ENCODE measurements at places on chromosomes 3 and 15.

DNA sequence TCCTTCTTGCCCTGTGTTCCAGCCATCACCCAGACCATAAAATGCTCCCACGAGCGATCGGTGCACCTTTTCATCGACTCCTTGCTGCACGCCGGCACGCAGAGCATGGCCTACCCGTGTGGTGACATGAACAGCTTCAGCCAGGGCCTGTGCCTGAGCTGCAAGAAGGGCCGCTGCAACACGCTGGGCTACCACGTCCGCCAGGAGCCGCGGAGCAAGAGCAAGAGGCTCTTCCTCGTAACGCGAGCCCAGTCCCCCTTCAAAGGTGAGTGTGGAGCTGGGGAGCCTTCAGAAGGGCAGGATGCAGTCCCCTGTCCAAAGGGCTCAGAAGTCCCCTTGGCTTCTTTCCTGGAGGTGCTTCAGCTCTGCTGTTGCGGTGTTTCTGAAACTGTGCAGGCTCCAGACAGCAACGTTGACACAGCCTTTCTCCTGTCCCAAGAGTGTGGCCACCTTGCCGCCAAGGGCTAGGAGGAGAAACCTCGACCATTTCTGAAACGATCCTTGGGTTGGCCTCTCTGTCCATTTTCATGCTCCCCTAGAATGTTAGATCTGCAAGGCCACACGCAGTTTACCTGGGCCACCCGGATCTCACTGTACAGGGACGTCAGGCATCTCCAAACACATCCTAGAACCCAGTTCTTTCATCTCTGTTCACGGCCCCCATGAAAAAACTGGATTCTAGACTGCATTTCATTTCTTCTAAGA is 116.7 kb downstream of the LIPC start:
- no peak for DNase-seq

- peak; percentile 10 for DNase-seq
Observed at GRCh38 chr3:108477511-108478147, 32.8 kb downstream of the MYH15 start.

GRCh38 chr3:67976663-67977062 is 322.3 kb upstream of the SUCLG2 start:
- DNase-seq, result no peak

DNA sequence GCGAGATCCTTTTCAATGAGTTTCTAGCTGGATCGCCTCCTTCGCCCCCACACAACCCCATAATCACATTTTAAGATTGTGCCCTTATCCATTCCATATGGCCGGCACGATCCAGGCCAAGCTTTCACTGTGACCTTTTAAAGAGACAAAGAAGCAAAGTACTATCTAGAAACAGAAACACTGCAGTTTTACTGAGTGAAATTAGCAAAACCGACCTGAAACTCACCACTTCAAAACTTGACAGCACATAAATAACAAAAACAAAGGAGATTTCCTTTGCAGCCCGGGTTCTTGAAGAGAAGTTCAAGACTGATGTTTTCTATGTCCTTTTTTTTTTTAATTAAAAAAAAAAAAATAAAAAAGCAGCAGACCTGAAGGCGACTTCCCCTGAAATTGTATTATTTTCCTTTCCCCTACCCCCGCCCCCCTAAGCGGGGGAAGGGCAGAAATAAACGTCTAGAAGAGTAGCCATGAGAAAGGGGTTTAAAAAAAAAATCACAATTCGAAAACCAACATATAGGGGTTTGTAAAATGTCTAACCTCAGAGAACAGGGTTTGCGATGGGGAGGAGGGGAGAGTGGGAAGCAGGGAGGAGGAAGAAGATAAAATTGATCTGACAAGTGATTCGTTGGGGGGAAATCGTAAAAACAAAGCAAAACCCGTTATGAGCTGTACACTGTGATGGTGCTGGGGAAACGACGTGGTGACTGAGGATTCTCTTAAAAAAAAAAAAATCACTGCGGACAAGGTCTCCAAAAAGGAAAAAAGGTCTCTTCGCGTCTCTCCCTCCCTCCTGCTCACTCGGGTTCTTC is 1.5 kb downstream of the SATB1 start:
- no peak for DNase-seq

- DNase-seq, result no peak
Observed at GRCh38 chr3:69388241-69388640, 2.4 kb upstream of the FRMD4B start.

DNA sequence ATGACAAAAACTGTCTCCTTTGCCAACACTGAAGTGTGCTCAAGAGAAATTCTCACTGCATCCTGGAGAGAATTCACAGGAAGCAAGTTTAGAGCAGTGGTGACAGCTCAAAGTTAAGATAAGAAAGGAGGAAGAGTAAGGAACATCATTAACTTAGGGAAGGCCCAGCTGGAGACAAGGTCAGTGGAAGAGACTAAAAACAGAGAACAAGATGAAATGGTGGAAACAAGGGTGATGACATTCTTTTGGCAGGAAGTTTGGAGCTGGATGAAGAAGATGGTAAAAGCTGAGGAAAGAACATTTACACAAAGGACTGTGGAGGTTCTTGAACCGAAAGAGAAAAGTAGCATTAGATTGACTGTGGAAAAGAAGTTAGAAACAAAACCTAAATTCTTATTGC is 6.7 kb upstream of the SUCLG2 start:
- no peak for DNase-seq

GRCh38 chr3:39180546-39181346 is 11.6 kb downstream of the XIRP1 start:
- DNase-seq, result peak; percentile 80

- no peak for DNase-seq
Observed at GRCh38 chr3:170724599-170725280, 138.9 kb upstream of the SLC7A14 start.

GRCh38 chr3:73591286-73591800 is 33.4 kb downstream of the PDZRN3 start:
- no peak for DNase-seq

GRCh38 chr3:133812872-133813271 is 7.3 kb downstream of the SRPRB start:
- no peak for DNase-seq

GRCh38 chr3:12553921-12554391 is 2.9 kb upstream of the MKRN2 start:
- no peak for DNase-seq

- DNase-seq, result no peak
Observed at GRCh38 chr3:47485812-47486211, 10.1 kb upstream of the SCAP start.

GRCh38 chr3:119658994-119659393 is 1.4 kb downstream of the POPDC2 start:
- no peak for DNase-seq

- DNase-seq, result no peak
Observed at GRCh38 chr3:68136411-68136810, 482.0 kb upstream of the SUCLG2 start.

- no peak for DNase-seq
Observed at GRCh38 chr3:136750897-136751315, 1.3 kb downstream of the STAG1 start.

DNA sequence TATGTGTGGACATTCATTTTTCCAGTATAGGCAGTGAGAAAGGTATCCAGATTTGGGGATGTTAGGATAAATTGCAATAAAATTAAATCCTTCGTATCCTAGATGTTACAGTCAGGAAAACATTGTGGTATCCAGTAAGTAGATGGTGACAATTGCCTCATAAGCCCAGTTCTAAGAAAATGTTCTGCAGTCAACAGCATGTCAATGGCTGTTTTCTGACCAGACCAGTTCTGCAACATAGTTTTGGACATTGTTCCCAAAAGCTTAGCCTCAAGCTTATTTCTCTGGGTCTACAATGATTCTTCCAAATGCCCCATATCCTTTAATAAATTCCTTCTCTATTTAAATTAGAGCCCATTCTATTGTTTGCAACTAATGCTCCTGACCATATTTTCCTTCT is 480.7 kb downstream of the FHIT start:
- no peak for DNase-seq

GRCh38 chr15:41487802-41488201 is 5.9 kb upstream of the ITPKA start:
- no peak for DNase-seq

DNA sequence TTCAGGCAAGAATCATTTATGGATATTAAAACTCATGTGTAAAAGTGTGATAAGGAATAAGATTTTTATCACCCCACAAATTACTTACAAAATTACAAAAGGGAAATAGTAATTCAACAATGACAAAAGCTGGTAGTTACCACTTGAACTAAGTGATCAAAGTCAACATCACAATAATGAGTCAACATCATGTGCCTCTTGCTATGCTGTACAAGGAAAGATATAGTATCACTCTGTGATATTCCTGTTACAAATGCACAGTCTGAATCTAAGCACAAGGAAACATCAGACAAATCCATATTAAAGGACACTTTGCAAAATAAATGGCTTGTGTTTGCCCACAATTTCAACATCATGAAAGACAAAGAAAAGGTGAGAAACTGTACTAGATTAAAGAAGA is 90.5 kb upstream of the PLCL2 start:
- no peak for DNase-seq

DNA sequence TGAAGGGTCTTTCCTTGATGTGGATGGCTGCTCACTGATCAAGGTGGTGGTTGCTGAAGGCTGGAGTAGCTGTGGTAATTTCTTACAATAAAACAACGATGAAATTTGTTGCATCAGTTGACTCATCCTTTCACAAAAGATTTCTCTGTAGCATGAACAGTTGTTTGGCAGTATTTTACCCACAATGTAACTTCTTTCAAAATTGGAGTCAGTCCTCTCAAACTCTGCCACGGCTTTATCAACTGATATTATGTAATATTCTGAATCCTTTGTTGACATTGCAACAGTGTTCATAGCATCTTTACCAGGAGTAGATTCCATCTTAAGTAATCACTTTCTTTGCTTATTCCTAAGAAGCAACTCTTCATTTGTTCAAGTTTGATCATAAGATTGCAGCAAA is 252.6 kb downstream of the UBE2E2 start:
- no peak for DNase-seq

- DNase-seq, result no peak
Observed at GRCh38 chr3:13044496-13045240, 28.6 kb downstream of the IQSEC1 start.

GRCh38 chr15:35907511-35907910 is 361.5 kb upstream of the DPH6 start:
- DNase-seq, result no peak

GRCh38 chr3:38565339-38566214 is 69.4 kb downstream of the EXOG start:
- DNase-seq, result no peak

DNA sequence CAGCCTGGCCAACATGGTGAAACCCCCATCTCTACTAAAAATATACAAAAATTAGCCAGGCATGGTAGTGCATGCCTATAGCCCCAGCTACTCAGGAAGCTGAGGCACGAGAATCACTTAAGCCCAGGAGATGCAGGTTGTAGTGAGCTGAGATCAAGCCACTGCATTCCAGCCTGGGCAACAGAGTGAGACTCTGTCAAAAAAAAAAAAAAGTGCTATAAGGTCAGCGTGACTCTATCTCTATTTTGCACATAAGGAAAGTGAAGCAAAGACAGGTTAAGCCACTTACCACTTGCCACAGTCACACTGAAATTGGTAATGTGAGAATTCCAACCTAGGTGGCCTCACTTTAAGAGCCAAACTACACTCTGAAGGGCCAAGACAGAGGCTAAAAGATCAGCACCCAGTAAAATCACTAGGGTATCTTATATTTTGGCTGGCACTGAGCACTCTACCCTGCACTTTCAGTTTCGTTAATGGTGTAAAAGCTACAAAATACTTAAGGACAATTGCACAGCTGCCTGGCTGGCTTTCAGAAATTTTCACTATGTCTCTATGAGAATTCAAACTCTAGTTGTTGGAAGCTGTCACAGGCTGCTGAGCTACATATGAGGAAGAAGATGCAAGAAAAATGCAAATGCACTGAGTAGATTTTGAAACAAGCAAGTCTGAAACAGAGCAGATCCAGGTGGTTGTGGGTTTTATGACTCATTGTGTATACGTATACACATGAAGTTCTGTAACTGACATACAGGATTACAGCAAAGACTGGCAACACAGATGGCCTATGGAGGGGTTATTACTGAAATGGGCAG is 32.7 kb downstream of the TRANK1 start:
- DNase-seq, result no peak

DNA sequence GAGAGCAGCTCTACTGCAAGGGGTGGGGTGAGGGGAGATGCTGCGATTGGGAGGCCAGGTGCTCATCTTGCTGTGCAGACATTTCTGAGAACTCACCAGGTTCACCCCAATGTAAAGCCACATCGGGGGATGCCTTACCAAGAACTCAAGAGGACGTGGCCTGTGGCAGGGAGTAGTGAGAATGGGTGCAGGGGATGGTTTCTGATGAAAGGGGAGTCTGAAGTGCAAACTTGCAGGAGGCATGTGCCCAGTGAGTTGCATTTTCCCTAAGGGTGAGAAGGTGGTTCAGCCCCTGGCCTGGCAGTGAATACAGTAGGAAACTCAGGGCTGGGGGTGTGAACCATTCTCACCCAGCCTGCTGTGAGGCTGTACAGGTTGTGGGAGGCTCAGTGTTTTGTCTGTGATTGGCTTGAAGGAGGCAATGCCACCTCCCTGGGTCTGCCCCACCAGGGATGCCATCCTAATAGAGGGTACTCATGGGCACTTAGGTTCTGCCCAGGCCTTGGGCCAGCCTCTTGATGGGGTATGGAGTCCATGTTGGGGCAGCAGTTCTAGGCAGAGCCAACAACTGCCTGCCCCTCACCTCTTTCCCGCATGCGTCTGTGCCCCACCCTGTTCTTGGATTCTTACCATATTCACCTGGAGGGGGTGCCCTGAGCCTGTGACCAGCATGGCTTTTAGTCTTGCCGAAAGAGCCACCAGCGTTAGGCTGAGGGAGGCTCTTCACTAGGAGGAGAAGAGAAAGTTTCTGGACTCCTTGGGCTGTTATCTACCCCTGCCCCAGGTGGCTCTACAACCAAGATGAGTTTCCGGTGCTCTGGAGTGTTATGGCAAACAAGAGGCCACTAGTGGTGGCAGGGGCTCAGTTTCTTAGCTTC is 4.5 kb downstream of the HEMK1 start:
- DNase-seq, result peak; percentile 55

DNA sequence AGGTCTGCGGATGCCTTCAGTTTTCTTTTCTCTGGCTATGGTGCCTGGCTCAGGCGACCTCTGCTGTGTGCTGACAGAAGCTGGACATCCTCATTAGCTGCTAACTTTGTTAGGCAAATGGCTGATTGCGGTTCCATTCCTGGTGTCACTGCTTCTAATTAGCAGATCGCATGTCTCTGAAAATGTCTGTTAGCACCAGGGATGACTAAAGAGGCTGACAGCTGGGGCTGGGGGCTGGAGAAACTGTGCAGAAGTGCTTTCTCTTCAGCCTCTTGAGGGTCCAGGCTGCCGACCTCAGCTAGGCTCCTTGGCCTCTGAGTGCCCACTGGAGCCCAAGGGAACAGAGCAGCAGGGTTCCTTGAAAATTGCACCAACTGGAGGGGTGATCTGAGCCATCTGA is 39.3 kb downstream of the CHCHD6 start:
- DNase-seq, result no peak

DNA sequence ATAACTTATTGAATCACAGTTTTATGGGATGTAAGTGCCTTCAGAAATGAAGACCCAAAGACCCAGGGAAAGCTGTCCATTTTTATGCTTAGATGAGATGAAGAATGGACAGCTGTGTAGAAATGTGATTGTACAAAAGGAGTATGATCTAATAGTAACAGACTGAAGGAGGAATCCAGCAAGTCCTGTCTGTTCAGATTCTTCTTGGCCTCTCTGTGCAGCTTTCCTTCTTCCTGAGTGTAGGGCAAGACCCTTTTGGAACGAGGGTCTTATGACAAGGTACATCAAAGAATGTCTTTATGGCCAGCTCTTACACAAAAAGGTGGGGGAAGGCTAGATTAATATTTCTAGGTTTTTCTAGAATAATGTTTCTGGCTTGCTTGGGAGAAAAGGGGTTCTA is 1.4 kb upstream of the KIF23 start:
- no peak for DNase-seq
